ENCODE measurements at places on chromosomes 2 and 18. TPM values are rescaled to one million over a fixed set of nuclear protein-coding genes. Genes with fewer than 3 reads are reported as not detected.
A peak's percentile ranks its signal among the peaks of the same experiment; 100 is the strongest.

GRCh38 chr2:67585400-67585799 lies 188.3 kb downstream of the ETAA1 start:
- no peak for DNase-seq

Gene KCNS3
- polyA plus RNA-seq, result not detected

Gene NEU2
- not detected for polyA plus RNA-seq

DNA sequence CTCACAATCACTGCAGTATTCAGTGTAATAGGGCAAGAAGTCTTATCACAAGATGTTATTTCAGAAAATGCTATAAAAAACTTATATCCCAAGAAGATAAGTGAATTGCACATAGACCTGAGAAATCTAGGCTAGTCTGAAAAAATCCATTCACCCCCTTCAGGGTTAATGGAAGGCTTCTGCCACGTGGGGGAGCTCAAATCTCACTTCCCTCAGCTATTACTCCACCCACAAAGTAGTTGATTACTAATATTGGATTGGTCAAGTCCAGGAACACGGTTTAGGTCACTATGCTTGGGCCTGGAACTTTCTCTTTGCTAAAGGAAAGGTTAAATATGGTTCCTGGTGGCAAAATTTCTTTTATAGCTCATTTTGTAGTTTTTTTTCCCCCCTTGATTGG lies 51.2 kb upstream of the ADAM23 start:
- DNase-seq, result no peak

Gene LYG2
- polyA plus RNA-seq, result not detected

GRCh38 chr2:26099933-26100332 lies 66.0 kb downstream of the RAB10 start:
- no peak for DNase-seq

Gene DAPL1
- polyA plus RNA-seq, result not detected

DNA sequence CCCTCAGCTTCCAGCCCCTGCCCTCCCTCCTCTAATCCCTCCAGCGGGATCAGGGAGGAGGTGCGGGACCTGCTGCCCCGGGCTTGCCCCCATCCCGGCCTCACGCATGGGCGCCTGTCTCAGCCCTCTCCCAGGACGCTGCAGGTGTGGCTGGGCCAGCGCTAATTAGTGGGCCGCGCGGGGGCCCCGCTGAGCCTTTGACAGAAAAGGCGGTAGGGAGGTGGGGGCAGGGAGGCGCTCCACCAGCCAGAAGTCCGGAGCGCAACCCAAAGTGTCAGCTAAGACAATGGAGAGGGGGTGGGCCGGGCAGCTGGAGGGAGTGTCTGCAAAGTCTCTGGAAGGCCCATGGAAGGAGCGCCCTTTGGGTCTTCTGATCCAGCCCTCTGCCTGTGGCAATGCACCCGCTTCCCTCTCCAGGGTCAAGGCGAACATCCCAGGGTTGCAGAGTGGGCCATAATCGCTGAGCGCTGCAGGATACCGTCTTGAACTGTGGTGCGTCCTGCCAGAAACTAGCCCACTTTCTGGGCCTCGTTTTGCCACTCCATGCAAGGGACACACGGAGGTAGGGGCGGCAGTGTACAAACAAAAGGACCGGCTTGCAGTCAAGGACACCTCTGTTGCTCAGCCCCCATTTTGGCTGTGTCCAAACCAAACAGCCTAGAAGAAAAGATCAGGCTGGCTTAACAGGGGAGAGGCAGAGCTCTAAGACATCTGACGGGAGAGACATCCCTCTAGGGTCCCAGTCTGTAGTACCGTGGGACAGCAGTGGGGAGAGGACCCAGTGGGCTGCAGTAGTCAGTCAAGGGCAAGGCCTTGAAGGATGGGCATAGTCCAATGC lies 3.5 kb downstream of the ATP6V1B1 start:
- no peak for DNase-seq

DNA sequence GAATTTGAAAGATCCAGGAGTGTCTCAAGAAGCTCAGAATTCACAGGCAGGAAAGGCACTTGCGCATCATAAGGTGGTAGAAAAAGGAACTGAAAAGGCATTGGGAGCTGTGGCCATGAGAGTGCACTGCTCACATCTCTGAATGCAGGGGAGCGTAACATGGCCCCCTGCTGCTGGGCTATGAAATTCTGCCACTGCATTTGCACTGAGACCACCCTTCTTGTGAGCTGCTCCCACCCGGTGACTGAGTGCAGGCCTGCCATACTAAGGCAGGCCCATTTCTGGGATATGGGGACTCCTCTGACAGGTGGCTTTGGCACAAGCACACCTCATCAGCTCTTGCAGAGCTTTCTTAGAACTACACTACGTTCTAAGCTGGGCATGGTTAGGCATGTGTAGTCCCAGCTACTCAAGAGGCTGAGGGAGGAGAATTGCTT lies 25.3 kb upstream of the STARD7 start:
- DNase-seq, result no peak

Gene NT5C1B
- polyA plus RNA-seq, result 0.57 TPM

- DNase-seq, result no peak
Observed at GRCh38 chr2:63851691-63852311, 10.1 kb downstream of the UGP2 start.

Gene GAREM2
- 2.6 TPM for polyA plus RNA-seq

- no peak for DNase-seq
Observed at GRCh38 chr2:145573608-145574007, 1053.7 kb upstream of the ZEB2 start.

DNA sequence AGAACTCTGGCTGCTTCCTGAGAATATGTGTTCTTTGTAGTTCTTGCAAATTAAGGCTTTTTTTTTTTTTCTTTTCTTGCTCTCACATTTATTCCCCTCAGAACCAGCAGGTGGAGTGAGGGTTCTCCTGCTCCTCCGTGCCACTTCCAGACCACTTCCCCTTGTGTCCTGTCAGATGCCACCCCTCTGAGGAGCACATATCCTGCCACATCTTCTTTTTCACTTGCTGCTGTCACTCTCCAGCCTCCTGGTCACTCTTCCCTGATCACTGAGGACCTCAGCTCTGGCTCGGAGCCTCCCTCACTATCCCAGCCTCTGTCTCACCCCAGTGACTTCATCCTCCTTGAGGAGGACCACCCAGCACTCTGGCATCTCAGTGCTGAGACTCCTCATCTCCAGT lies 100.5 kb downstream of the TACR1 start:
- DNase-seq, result no peak

DNA sequence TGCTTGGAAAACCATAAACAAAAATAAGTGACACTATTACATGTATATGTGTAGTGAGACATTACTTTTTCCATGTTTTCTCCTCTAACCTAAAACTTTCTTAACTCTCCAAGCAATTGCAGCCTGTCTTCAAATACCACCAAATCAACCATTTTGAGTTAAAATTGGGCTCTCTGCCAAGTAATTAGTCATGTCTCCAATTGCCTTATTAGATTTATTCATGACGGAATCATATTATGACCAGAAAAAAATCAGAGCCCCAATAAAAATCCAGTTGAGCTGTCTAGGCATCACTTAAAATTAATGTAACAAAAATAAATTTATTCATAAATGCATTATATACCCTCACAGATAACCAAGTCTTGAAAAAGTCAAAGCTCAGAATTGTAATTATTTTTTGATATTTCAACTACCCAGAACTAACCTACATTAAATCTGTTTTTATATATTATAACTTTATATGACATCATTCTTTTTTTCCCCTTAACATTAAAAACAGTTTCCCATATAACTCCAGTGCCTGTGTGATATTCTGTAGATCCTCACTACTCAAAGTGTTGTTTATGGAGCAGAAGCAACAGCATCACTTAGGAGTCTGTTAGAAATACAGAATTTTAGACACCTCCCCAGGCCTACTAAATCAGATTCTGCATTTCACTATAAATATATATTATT lies 157.0 kb downstream of the ERBB4 start:
- no peak for DNase-seq

DNA sequence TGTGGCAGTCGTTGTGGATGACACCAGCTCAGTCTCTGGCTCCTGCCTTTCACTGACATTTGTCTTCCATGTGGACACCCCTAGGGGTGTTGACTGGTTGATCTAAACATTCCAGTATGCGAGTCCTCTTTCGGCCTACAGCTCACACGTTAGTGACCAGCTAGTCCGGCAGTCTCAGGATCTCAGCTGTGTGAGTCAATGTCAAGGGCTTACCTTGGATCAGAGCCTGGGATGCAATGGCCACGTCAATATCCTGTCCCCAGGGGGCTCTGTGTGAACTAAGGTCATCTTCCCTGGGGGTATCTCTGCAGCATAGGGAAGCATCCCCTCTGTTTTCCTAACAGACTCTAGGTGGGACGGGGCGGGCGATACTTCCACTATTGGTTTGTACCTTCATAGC lies 35.1 kb upstream of the YWHAQ start:
- no peak for DNase-seq

GRCh38 chr2:29528891-29529520 lies 392.4 kb downstream of the ALK start:
- DNase-seq, result no peak

DNA sequence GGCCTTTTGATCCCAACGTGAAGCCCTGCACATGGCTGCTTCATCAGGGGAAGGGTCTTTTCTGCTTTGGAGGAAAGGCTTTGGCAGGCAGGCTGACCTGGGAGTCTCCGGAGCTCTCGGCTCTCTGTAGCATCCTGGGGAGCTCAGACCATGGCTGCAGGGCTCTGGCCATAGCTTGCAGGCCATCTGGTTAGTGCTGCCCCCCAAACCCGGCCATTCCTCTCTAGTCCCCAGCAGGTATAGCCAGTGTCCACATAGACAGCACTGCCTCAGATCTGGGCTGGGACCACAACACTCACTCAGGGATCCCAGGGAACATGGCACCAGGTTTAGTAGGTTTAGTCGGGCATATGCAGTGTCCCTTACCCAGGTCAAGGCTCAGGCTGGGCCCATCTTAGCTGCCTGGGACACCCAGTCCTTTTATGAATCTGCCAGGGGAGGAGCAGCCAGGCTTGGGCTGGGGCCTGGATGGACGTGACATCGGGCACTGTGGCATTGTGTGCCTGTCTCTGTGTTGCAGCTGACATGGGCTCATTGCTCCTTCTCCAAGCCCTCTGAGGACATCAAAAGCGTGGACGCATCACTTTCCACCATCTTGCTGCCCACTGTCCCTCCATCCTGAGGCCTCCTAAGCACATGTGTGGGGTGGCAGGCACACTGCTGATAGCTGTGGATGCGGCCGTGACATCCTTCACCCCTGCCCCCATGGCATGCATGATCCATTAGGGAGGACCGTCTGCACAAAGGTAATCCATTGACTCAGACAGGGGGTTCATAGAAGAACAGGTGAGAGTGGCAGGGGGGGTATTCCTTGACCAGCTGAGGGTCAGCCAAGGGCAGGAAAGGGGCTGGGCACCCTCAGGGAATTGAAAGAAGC lies 19.2 kb upstream of the GPR35 start:
- peak; percentile 61 for DNase-seq

DNA sequence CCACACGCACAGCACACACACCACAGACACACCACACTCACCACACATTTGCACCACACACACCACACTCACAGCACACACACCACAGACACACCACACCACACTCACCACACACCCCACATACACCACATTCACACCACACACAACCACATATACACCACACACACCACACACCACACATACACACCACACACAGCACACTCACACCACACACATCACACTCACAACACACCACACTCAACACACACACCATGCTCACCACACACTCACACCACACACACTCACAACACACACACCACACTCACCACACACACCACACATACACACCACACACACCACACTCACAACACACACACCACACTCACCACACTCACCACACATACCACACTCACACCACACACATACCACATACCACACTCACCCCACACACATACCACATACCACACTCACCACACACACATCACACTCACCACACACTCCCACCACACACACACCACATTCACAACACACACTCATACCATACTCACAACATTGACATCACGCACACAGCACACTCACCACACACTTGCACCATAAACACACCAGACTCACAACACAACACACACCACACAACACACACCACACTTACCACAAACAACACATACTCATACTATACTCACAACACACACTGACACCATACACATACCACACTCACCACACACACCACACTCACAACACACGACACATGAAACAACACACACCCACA lies 60.0 kb downstream of the SDC1 start:
- DNase-seq, result no peak

DNA sequence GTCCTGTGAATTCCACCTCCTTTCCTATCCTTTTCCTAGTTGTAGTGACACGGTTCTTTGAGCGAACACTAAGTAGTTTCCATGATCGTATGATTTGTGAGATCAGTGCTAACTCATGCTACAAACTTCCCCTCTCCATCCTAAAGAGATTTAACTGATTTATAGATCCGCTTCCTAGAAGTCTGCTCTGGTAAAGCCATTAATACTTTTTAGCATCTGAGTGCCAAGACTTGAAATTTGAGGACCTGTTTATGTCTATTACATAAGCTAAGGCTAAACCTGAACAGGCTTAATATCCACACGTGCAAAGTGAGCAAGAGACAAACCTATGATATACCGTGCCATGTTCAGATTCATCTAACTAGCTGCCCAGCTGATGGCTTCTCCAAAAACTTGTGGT lies 14.9 kb downstream of the PROKR1 start:
- DNase-seq, result no peak

DNA sequence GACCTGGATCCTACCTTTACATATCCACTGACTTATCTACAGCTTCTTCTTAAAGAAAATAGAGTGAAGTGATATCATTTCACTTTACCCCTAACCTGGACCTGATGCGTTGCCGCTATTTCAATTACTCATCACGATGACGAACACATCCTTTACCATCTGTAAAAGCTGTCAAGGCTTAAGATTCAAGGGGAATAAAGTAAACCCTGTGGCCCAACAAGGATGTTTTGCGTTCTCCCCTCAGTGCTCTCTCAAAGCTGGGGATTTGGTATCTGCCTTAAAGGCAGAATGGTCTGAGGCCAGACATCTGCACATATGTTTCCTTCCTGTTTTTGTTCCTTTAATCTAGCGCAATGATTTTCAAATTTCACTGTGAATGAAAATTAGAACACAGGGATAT lies 100.1 kb upstream of the KLF7 start:
- no peak for DNase-seq

DNA sequence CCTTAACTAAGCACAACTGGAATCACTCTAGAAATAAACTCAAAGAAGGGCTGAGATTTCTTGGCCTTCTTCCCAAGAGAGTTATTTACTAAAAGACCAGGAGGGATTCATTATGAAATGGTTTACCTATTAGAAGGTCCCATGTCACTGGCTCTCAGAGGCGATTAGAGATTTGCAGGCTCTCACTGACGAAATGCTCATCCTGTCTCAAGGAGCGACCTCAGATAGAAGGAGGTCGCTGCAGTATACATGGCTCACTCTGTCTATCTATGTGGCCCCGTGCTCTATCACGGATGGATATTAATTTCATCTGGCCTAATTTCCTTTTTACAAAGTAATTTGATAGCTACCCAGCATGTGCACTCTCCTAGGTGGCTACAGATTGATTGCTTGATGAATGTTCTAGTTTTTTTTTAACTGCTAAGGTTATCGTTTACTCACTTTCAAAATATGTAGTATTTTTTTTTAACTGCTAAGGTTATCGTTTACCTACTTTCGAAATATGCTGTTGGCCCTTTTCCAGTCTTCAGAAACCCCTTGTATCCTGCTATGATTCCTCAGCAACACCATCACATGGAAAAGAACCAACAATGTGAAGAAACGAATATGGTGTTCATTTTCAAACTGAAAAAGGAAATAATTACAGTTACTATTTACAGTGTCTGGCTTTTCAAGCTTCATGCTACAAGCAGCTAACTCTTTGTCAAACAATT lies 9.1 kb downstream of the SMIM21 start:
- no peak for DNase-seq

- no peak for DNase-seq
Observed at GRCh38 chr2:187168720-187169713, 279.0 kb downstream of the CALCRL start.

Gene HOXD12
- not detected for polyA plus RNA-seq

Gene SLC4A3
- not detected for polyA plus RNA-seq

All from naive thymus-derived CD8-positive, alpha-beta T cell (primary cell).